ENCODE measurements at places on chromosomes 5 and 9. TPM values are rescaled to one million over a fixed set of nuclear protein-coding genes. Genes with fewer than 3 reads are reported as not detected.

- H3K27ac ChIP-seq: peak overlapping the region; percentile 21
- no peak overlapping the region for H3K4me3 ChIP-seq
- peaks cover 20% of the 10 kb centered on the region for H3K4me1 ChIP-seq
Measured at GRCh38 chr5:124790895-124791732, 44.7 kb upstream of the ZNF608 start.

- peaks cover 9% of the 10 kb centered on the region for H3K4me1 ChIP-seq
- H3K4me3 ChIP-seq: no peak overlapping the region
- DNase-seq: no peak
- H3K36me3 ChIP-seq: peaks cover 2% of the 10 kb centered on the region
- H3K27ac ChIP-seq: peak overlapping the region; percentile 6
Measured at GRCh38 chr9:2489838-2490314, 131.7 kb upstream of the VLDLR start.

DNA sequence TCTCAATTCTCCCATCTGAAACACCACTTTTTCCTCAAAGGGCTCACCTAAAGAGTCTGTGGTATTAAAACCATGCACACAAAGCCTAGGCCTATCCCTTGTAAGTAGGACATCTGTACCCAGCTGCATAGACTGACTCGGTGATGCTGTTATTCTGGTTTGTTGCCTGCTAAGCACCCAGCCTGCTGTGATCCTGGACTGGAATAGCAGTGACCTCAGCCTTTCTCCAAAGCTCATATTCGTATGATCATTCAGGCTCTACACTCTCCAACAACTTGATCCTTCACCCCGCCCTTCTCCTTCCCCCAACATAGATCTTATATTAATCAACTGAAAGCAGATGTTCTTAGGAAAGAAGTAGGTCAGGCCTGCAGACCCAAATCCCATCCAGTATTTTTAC, 81.4 kb upstream of the WWC1 start:
- no peaks in the 10 kb centered on the region for H3K27me3 ChIP-seq
- H3K4me3 ChIP-seq: no peak overlapping the region
- no peak for DNase-seq
- H3K27ac ChIP-seq: no peak overlapping the region
- H3K4me1 ChIP-seq: peaks cover 21% of the 10 kb centered on the region

- no peaks in the 10 kb centered on the region for H3K36me3 ChIP-seq
- H3K4me3 ChIP-seq: no peak overlapping the region
- H3K27me3 ChIP-seq: no peaks in the 10 kb centered on the region
- peak; percentile 36 for DNase-seq
Measured at GRCh38 chr9:85040821-85041465, 371.4 kb downstream of the NTRK2 start.

DNA sequence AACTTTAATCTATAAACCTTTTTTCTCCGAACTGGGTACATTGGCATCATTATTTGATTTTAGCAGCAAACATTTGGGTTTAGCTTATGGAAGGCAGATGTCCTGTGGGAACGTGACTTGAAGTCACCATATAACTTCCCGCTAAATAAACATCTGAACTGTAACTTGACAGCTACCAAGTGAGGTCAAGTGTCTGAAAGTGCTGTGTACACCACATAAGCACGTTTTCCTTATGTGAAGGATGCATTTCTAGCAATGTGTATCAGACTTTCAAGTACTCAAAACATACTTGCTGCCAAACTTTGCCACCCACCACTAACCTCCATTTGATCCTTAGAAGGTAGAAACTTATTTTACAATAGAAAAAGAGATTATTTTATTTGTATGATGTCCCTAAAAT, 35.7 kb downstream of the SLC1A3 start:
- no peaks in the 10 kb centered on the region for H3K27me3 ChIP-seq
- DNase-seq: no peak
- H3K27ac ChIP-seq: no peak overlapping the region
- H3K4me3 ChIP-seq: no peak overlapping the region
- H3K4me1 ChIP-seq: peaks cover 6% of the 10 kb centered on the region

DNA sequence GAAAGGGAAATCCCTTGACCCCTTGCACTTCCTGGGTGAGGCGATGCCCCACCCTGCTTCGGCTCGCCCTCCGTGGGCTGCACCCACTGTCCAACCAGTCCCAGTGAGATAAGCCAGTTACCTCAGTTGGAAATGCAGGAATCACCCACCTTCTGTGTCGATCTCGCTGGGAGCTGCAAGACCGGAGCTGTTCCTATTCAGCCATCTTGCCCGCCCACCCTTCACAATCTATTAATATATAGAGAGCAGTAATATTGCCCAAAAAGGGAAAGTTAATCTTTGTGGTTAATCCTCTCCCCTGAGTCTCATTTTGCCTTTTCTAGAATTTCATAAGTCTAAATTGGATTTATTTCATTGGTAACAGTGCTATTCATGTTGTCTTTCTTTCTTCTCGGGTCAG, 16.4 kb downstream of the SRD5A1 start:
- no peaks in the 10 kb centered on the region for H3K27me3 ChIP-seq
- no peak overlapping the region for H3K4me3 ChIP-seq
- DNase-seq: no peak
- H3K36me3 ChIP-seq: peaks cover 18% of the 10 kb centered on the region
- no peak overlapping the region for H3K27ac ChIP-seq

- H3K4me1 ChIP-seq: no peaks in the 10 kb centered on the region
- H3K4me3 ChIP-seq: no peak overlapping the region
- DNase-seq: no peak
- no peak overlapping the region for H3K27ac ChIP-seq
Measured at GRCh38 chr5:39208471-39208870, 10.9 kb downstream of the FYB1 start.

DNA sequence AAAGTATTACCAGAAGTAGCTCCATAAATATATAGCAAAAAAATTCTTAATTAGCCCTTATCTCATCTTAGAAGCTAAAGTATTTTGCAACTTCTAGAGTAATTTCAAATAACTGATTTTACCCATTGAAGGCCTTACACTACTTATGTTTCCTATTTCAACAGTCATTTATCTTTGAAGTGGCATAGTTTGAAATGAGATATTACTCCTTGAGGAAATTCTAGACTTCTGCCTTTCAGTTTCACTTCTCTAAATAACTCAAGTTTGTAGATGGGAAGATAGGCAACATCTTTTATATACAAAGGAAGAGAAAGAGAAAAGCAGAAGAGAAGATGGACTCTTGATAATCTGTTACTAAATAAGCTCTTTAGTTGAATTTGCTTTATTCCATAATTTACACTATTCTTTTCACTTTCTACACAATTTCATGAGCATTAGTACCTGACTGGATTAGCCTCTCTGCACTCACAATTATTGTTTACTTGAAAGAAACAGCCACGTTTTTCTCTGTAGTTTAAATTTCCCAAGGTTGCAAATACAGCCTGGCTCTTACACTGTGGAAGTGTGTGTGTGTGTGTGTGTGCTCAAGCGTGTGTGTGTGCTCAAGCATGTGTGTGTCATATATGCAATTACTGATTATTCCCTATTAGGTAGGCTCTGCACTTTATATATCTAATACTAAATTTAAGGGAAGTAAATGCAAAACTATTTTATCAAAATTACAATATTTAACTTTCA, 60.6 kb upstream of the EMB start:
- no peaks in the 10 kb centered on the region for H3K36me3 ChIP-seq
- peaks cover 17% of the 10 kb centered on the region for H3K27me3 ChIP-seq
- H3K27ac ChIP-seq: no peak overlapping the region
- H3K4me1 ChIP-seq: no peaks in the 10 kb centered on the region
- H3K4me3 ChIP-seq: no peak overlapping the region
- DNase-seq: no peak

GRCh38 chr9:99039505-99040182, 65.3 kb upstream of the TGFBR1 start:
- peaks cover 5% of the 10 kb centered on the region for H3K36me3 ChIP-seq
- no peak overlapping the region for H3K27ac ChIP-seq
- no peak for DNase-seq
- H3K4me3 ChIP-seq: no peak overlapping the region
- peaks cover 38% of the 10 kb centered on the region for H3K4me1 ChIP-seq

DNA sequence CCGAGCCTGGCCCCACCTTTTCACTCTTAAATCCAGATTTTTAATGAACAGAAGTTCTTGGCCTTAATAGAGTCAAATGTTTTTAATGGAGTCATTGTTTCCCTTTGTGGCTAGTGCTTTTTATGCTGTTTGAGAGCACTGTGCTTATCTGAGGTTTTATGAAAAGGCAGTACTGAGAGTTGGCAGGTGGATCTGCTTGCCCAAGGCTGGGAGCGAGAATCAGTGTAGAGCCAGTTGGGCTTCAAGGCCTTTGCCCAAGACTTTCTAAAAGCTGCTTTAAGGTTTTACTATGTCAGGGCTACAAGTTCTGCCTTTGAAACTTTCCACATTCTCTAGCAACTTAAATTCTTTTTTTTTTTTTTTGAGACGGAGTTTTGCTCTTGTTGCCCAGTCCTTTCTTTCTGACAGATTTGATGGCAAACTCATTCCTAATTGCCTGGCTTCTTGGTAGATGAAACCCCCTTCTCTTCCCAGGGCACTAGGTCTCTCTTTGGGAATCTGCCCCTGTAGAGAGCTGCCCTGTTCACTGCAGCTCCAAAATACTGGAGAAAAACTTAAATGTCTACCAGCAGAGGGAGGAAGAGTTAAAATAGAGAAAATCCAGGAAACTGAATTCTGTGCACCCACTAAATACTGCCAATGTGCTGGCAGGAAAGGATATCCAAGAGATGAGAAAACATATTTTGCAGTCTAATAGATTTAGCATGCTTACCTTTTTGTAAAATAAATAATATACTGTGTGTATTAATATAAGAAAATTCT, 36.9 kb upstream of the CDK20 start:
- no peaks in the 10 kb centered on the region for H3K4me1 ChIP-seq
- H3K27me3 ChIP-seq: no peaks in the 10 kb centered on the region
- DNase-seq: no peak
- no peak overlapping the region for H3K4me3 ChIP-seq

GRCh38 chr5:168712280-168712924, 133.2 kb upstream of the PANK3 start:
- no peaks in the 10 kb centered on the region for H3K27me3 ChIP-seq
- H3K27ac ChIP-seq: no peak overlapping the region
- no peak overlapping the region for H3K4me3 ChIP-seq

BRINP1 gene
- total RNA-seq: 0.86 TPM

AQP3 gene
- 1.1 TPM for total RNA-seq

ANKRD20A1 gene
- total RNA-seq: 1.6 TPM

PAEP gene
- not detected for total RNA-seq

UBLCP1 gene
- 36.9 TPM for total RNA-seq

PCDHB11 gene
- 3.6 TPM for total RNA-seq
